HS-5 (cell line): ENCODE measurements at places on chromosomes 16 and 17.

GRCh38 chr17:9371019-9371418 lies 204.6 kb downstream of the STX8 start:
- DNase-seq = peak; percentile 84

DNA sequence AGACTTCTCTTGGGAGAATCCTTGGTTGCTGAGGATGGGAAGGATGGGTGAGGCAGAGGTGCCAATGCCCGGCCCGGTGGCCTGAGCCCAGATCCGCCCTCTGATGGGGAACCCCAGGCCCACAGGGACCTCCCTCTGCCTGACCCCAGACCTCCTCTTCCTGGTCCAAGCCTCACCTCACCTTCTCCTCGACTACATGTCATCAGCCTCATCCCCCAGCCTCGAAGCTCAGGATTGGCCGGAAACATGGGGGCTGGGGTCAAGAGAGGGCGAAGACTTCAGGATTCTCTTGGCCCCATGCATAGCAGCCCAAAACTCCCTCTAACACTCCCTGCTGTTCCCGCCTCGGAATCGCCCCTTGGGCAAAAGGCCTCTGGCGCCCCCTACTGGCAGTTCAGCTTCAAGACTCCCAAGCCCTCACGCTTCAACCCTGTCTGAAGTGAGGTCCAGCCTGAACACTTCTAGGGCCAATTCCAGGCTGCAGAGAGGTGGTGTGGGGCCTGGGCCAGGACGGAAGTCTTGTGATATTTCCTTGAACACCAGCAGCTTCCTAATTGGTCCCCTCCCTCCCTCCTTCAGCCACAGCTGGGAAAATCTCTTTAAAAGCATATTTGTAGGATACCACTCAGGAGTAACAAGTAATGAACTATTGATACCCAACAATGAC lies 47.2 kb downstream of the ARHGAP27 start:
- peak; percentile 49 for DNase-seq

DNA sequence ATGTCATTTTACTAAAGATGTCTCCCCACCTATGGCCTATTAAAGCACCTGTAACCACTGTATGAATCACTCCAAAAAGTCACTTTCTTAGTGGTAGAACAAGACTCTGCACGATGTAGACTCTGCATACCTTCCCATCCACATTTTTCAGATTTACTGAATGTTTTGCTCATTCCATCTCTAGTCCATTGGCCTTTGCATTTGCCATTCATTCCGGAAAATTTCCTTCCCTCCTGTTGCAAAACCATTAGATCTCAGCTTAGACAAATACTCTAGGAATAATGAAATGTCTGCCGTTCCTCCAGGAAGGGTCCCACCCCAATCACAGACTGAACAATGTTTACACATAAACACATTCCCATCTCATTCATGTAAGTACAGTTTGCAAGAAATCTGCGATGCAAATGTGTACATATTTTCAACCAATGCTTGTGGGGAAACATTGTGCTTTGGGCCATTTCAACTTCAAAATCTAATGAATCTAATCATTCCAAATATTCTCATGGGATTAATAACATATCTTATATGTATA lies 146.3 kb upstream of the XYLT1 start:
- DNase-seq = no peak

GRCh38 chr17:550463-551180 lies 164.0 kb downstream of the VPS53 start:
- no peak for DNase-seq

DNA sequence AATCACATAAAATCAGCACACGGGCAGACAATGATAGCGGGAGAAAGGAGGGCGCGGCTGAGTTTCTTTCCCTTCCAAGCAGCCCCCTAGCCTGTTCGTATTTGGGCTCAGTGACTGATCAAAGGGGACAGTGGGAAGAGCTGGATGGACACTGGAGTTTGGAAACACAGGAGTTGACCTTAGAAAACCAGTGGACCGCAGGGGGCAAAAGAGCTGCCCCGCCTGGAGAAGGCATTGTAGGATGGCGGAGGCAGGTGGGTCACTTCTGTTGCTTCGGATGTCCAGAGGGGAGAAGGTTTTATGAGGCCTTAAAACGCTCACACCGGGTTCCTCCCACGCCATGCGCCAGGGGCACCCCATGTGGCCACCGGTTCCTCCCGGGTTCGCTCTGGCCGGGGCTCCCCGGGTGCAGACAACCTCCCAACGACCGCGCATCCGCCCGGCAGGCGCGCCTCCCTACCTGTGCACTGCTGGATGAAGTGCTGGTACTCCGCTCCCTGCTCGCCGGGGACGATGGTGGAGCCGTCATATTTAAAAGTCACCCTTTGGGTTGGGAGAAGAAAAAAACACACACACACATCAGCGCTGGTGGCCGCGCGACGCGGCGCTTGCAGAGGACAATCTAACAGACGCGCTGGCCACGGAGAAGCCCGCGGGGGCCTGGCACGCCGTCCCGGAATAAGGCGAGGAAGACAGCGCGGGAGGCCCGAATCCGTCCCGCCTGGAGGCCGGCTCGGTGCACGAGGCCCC lies 662 bp downstream of the COTL1 start:
- DNase-seq = no peak

DNA sequence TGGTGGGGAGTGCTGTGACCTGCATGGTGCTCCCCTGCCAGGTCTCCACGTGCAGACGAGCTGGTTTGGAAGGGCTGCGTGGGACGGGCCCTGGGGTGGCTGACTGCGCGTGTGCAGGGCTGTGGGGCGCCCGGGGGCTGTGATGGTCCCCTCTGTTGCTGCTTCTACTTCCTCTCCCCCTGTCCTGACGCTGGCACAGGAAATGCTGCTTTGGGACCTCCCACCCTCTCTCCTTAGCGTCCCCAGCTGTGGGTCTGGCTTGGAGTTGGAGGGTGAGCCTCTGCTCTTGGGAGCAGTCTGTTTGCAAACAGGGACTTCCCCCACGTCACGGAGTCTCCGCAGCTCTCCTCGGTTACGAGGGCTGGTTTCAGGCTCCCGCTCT lies 35.2 kb downstream of the TSC2 start:
- DNase-seq = no peak

DNA sequence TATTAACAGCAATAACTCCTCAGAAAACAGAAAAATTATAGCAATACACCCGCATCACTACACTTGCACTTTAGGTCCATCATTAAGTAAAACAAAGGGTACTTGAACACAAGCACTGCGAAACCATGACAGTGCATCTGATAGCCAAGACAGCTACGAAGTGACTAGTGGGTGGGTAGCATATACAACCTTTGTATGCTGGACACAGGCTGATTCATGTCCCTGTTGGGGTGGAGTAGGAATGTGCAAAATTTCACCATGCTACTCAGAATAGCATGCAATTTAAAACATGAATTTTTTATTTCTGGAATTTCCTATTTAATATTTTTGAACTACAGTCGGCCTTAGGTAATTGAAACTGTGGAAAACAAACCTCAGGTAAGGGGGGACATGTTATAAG lies 2414.1 kb downstream of the TP53TG3F start:
- DNase-seq = no peak

DNA sequence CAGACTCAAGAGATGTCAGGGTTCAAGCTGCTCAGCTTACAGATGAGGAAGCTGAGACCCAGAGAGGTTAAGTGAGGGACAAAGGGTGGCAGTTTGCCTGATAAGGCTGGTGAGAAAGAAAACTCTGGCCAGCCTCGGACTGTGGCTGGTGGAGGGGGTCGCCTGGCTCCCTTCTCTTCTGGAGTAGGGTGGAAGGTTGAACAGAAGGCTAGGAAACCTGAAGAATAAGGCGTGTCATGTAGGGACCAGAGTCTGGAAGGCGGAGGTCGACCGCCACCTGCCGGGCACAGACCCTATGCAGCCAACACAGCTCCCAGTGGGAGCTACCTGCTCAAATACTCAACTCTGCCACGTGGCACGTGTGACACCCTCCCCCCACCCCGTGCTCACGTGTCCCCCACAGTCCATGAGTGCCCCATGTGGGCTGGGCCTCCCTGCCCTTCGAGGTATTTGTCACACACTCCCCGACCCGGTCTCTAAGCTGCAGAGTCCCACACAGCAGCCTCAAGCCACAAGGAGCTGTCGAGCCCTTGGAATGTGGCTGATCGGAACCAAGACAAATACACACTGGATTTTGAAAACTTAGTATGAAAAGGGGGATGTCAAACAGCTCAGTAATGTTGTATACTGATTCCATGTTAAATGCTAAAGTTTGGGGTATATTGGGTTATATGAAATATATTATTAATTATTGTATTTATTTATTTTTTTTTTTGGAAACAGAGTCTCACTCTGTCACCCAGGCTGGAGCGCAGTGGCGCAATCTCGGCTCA lies 11.8 kb downstream of the HID1 start:
- no peak for DNase-seq

- no peak for DNase-seq
Measured at GRCh38 chr17:6761779-6762178, 5.9 kb downstream of the XAF1 start.

DNA sequence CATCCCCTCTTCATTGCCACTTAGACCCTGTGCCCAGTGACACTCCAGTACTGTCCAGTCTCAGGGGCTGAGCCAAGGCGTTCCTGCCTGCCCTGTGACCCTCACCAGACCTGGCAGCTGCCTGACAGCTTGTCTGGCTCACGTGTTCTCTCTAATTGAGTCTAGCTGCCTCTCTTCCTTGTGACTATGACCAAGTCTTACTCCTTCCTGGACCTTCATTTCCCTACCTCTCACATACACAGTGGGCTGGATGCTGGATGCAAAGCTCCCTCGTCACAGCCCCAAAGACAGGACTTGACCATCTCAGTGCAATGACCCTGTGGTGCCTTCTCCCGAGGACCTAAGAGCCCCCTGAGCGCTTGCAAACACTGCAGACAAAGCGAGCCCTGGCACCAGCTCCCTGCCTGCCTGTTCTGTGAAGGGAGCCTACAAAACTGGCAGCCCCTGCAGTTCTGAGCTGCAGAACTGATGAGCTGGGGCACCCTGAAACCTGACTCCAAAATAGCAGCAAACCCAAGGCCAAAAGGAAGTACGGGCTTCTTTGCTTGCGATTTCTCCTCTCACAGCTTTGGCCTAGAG lies 1.7 kb downstream of the DEXI start:
- DNase-seq = no peak

GRCh38 chr17:74536890-74537289 lies 5.6 kb upstream of the CD300LB start:
- DNase-seq = no peak

- DNase-seq = no peak
Measured at GRCh38 chr16:85027958-85028684, 526 bp downstream of the KIAA0513 start.

GRCh38 chr17:45940826-45941225 lies 46.5 kb downstream of the MAPT start:
- DNase-seq = no peak

- no peak for DNase-seq
Measured at GRCh38 chr17:81807839-81808238, 3.9 kb downstream of the GCGR start.

- no peak for DNase-seq
Measured at GRCh38 chr17:19900809-19901208, 33.1 kb upstream of the ULK2 start.
